Renal pelvis (tissue), 12 donors: ENCODE measurements at places on chromosomes 5 and 9.

GRCh38 chr5:52013523-52013922 is 630.3 kb downstream of the ISL1 start:
- DNase-seq = no peak

DNA sequence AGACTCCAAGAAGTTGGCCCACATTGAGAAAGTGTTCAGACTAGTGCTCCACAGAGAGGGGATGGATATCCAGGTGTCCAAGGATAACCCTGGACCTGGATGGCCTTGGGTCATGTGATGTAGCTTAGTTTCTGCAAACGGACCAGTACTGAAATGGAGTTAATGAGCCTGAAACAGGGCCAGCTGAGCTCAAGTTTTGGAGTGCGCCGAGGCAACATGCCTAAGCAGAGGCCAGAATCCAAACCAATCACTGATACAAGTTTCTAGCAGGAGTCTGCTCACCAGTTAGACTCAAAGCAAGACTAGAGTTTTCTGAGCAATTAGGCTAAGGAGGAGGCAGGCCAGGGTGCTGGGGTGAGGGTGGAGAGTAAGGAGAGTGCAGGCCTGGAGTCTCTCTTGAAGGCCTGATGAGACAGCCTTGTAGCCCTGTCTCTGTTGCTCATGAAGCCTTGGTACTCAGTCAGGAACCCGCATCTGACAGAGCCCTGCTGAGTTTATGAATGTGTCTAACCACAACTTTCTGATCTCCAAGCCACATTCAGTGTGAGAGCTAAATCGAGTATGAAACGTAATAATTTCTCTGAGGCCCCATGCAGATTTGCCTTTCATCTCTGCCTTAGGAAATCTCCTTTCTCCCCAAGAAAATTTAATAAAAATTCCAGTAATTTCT is 68.9 kb upstream of the EQTN start:
- no peak for DNase-seq

DNA sequence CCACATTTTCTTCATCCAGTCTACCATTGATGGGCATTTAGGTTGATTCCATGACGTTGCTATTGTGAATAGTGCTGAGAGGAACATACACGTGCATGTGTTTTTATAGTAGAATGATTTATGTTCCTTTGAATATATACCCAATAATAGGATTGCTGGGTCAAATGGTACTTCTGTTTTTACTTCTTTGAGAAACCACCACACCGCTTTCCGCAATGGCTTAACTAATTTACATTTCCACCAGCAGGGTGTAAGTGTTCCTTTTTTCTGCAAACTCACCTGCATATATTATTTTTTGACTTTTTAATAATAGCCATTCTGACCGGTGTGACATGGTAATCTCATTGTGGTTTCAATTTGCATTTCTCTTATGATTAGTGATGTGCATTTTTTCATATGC is 82.2 kb upstream of the RFX3 start:
- DNase-seq = no peak

DNA sequence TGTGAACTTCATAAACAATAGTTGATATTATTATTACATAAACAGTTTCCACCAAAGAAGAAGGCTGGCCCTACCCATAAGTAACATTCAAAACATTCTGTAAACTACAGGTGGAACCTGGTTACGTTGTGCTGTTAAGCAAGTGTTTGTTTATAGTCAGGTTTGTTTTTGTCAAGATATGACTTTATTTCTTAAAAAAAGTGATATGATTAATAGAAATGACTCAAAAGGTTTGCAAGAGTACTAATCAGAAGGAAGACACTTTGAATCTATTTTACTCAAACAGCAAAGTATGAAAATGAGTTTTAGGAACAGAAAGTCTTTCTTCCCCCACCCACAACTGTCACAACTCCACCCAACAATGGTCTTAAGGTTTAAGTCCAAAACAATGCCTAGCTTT is 220.8 kb downstream of the PLK2 start:
- no peak for DNase-seq

DNA sequence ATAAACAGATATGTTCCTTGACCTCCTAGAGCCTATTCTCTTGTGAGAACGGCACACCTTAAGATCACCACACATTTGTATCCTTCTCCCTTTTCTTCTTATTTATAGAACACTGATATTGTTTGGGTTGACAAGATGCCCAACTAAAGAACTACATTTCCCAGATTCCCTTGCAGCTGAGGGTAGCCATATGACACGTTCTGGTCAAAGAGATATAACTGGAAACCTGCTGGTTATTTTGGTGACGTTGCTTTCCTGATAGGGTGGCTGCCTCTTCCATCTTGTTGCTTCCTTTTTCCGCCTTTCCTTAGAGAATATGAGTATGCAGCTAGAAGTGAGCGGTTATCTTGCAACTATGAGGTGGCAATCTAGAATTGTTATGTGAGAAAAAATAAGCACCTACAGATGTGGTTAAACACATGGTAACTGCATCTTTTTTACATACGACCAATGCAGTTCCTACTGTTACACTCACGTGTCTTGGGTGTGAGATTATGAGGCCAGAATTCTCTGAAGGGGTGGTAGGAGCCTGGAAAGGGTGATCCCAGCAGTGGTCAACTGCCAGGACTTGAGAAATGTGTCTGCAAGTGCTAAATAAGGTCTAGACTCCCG is 72.9 kb downstream of the SEC61B start:
- DNase-seq = no peak

DNA sequence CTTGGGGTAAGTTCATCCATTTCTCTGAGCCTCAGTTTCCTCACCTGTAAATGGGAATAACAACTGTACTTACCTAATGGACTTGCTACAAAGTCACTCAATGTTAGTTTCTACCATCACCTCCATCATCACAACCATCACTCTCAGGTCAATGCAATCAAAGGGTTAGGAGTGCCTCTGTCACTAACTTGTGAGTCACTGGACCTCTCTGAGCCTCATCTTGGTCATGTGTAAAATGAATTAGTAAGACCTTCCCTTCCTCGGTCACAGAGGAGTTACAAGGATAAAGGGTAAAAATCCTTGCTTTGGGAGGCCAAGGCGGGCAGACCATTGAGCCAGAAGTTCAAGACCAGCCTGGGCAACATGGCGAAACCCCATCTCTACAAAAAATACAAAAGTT is 12.8 kb downstream of the FABP6 start:
- no peak for DNase-seq

DNA sequence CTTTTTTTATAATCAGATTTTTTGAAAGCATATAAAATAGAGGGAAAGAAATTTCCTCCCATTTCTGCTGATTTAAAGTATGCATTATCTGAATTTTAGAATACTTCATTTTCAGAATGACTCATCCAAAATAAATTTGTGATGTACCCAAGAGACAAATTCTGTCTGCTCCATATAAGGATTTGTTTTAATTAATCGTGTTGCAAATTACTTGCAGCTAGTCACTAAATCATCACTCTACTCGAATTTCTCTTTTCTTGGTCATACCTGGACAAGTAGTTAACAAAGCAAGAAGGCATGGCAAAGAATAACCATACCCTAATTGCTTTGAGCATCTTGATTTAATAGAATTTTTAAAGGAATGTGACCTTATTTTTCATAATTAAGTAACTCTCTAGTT is 284.1 kb upstream of the GRAMD2B start:
- DNase-seq = no peak

- no peak for DNase-seq
Observed at GRCh38 chr9:118761016-118761790, 608.0 kb downstream of the BRINP1 start.

DNA sequence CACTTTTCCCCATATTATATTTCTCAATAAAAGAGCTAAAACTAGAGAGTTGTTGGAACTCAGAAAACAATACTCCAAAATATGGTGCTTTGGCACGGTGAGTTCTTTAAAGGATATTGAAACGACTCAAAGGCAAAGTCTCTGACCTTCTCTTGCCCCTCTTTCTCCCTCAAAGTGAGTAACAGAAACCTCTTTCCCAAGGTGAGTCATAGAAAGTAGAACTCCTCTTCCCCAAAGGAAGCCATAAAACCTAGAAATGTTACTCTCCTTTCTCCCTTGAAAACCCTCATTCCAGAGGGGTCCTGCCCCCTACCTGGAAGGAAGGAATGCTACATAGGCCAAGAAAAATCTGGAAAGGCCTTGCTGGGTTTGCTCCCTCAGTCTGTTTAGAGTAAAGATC is 47.5 kb downstream of the RAPGEF6 start:
- DNase-seq = no peak

GRCh38 chr5:151630088-151630487 is 39.0 kb upstream of the FAT2 start:
- DNase-seq = no peak
